ENCODE measurements at places on chromosomes 3 and 15.

GRCh38 chr3:76582632-76583378 is 457.1 kb upstream of the ROBO2 start:
- no peak for DNase-seq

- DNase-seq, result peak; percentile 87
Observed at GRCh38 chr15:41894791-41895463, 1.1 kb upstream of the SPTBN5 start.

DNA sequence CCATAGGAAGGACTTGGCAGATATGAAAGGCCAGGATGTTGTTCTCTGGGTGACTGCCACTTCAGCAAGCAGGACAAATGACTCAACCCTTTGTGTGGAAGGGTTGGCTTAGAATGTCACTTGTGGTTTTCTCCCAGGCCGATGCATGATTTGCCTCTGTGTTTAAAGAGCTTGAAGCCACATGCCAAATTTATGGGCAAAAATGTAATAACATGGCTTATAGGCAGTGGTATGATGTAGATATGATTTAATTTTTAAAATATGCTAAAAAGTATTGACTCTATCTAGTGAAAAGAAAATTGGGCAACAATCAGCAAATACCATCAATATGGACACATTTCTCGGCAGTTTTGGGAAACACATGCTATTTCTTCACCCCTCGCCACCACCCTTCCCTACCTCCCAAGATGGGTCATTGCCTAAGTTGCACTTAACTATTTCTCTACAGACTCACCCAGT is 114.6 kb downstream of the CYP19A1 start:
- DNase-seq, result no peak

DNA sequence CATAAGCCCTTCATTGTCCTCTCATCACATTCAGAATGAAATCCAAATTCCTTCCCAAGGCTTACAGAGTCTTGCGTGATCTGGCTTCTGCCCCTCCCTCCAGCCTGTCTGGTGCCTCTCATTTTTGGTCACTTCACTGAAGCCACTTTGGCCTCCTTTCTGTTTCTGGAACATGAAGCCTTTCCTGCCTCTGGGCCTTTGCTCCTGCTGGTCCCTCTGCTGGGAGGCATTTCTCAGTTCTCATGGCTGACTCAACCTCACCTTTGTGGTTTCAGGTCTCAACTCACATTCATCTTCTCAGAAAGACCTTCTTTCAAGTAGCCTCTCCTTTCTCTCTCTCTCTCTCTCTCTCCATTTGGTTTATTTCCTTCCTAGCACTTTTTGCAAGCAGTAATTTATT is 43.9 kb upstream of the BHLHE40 start:
- DNase-seq, result no peak

DNA sequence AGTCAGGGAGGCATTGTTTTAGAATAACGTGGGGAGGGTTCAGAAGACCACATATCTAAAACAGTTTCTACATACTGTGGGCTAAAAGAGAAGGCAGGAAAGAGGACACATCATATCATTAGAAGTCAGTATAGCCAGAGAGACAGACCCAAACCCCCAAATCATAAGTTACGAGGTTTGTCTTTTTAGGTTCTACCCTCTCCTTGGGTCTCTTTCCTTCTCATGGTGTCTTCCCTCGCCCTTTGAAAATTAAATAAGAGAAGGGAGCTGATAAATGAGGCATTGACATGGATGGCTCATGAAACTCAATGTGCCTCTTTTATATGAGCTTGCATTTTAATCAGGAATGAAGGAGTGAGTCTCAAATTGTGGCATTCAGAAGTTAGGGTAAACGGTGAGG is 3.4 kb downstream of the UPK1B start:
- DNase-seq, result no peak

DNA sequence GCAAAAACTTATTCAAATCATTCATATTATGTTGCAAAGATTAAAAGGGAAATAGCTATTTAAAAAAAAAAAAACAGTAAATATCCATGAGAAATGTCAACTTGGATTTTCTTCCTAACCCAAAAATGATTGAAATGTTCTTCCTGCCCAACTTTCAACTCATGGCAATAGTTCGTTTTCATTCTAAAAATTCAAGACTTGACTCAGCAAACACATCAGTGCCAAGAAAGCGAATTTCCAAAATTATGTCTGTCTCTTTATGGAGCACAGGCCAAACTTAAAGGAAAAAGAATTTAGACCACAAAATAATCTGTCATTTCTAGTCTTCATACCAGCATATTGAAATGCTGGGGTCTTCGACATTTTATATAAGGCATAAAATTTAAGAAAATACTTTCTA is 63.7 kb downstream of the MAGI1 start:
- DNase-seq, result no peak
